ENCODE measurements at places on chromosomes 1 and 21. TPM values are rescaled to one million over a fixed set of nuclear protein-coding genes. Genes with fewer than 3 reads are reported as not detected.

GRCh38 chr1:76160225-76160624 is 85.7 kb downstream of the ST6GALNAC3 start:
- no peak for DNase-seq
- H3K4me3 ChIP-seq = no peak overlapping the region
- H3K36me3 ChIP-seq = no peaks in the 10 kb centered on the region

GRCh38 chr1:24952413-24952841 is 22.4 kb upstream of the RUNX3 start:
- no peak overlapping the region for H3K4me3 ChIP-seq
- no peaks in the 10 kb centered on the region for H3K27me3 ChIP-seq
- no peak overlapping the region for H3K27ac ChIP-seq
- H3K4me1 ChIP-seq = no peaks in the 10 kb centered on the region
- no peak for DNase-seq
- no peaks in the 10 kb centered on the region for H3K36me3 ChIP-seq

GRCh38 chr1:42684139-42684538 is 1.9 kb downstream of the YBX1 start:
- peaks cover 21% of the 10 kb centered on the region for H3K4me1 ChIP-seq
- peak; percentile 42 for DNase-seq
- no peaks in the 10 kb centered on the region for H3K27me3 ChIP-seq
- no peak overlapping the region for H3K4me3 ChIP-seq

Gene RIMKLA
- total RNA-seq = 0.08 TPM

Gene AQP10
- total RNA-seq = 0.14 TPM

Gene OR10J1
- total RNA-seq = not detected

Gene AUNIP
- total RNA-seq = 9.0 TPM

Measured in liver (tissue), 10 donors.